ENCODE measurements at places on chromosomes 3 and 15.

DNA sequence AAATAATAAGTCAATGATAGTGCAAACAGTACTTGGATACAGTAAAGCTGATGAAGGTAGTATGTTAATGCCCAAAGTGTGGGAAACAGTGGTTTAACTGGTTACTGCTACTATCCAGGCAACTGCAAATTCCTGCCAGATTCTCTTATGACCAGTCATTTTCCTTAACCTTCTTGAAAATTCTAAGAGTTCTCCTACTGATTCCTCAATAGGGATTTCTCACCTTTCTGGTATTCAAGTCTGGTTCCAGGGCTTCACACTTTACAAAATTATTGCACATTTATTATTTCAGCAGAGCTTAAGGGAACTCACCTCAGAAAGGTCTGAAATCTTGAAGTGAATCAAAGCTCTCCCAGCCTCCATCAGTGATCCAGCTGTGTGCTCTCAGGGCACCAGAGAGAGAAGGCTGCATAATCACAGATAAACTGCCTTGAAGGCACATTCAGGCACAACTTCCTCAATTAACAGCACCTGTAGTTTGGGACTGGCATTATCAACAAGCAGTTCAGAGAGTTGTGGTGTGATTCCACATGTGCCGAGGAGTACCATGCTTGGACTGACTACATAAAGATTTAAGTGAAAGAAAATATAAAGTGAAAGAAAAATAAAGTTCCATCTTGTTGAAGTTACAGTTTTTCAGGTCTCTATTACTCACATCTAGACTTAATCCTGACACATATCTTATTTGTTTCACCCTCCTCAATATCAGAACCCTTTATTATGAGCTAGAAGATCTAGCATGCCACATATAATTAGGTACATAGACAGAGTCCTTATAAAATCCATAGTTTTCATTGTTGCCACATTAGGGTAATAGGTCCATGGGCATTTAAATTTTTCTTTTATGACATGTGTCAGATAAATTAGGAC is 59.5 kb upstream of the TIPARP start:
- no peak for DNase-seq

GRCh38 chr3:148997623-148998022 is 6.3 kb downstream of the GYG1 start:
- no peak for DNase-seq

DNA sequence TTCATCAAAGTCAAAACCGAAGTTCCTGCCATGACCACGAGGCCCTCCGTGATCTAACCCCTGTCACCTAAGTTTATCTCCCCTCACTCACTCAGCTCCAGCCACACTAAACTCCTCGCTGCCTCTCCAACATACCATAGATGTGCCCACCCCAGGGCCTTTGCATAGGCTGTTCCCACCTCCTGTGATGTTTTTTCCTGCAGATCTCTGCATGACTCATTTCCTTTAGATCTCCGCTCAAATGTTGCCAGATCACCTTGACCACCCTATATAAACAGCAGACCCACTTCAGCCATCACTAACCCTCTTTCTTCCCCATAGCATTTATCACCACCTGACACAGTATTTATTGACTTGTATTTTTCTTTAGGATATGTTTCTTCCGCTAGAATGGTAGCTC is 58.5 kb downstream of the HRH1 start:
- DNase-seq = no peak

GRCh38 chr3:139328356-139328755 is 15.5 kb upstream of the MRPS22 start:
- DNase-seq = no peak

DNA sequence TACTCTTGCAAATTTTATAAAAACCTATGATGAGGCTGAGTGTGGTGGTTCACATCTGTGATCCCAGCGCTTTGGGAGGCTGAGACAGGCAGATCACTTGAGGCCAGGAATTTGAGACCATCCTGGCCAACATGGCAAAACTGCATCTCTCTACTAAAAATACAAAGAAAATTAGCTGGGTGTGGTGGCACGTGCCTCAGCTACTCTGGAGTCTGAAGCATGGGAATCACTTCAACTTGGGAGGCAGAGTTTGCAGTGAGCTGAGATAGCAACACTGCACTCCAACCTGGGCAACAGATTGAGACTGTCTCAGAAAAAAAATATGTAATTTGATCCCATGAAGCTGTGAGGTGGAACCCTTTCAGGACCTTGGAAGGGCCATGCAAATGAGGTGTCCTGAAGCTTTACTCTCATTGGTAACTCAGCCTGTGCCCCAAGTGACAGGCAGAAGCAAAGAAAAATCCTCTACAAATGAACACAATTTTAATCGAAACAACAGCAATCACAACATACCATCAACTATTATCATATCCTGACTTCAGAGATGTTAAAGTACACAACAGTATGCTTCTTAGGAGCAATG is 84.6 kb upstream of the CDV3 start:
- DNase-seq = no peak

GRCh38 chr3:171982828-171983227 is 56.5 kb upstream of the FNDC3B start:
- no peak for DNase-seq

DNA sequence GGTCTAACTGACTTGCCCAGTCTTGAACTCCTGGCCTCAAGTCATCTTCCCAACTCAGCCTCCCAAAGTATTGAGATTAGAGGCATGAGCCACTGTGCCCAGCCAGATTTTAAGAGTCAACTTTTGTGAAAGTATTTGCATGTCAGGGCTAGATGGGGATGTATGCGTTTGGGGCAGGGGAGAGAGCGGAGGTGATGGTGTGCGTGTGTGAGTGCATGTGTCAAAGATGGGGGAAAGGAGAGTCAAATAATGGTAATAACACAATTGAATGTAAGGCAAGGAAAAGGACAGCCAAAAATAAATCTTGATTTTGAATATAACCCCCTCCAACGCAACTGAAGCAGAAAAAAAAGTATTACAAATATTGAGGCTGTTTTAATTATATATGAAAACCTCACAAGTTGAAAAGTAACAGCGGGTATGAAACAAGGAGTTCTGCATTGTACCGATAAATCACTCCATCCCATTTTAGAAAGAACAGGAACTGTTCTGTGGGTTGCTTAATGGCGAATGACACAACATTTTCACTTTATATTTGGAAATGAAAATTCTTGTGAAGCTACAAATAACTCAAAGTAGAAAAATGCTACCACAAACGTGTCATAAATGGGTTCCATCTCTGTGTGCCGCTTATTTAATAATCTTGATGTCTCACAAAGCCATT is 29.9 kb upstream of the LDHAL6B start:
- DNase-seq = no peak

DNA sequence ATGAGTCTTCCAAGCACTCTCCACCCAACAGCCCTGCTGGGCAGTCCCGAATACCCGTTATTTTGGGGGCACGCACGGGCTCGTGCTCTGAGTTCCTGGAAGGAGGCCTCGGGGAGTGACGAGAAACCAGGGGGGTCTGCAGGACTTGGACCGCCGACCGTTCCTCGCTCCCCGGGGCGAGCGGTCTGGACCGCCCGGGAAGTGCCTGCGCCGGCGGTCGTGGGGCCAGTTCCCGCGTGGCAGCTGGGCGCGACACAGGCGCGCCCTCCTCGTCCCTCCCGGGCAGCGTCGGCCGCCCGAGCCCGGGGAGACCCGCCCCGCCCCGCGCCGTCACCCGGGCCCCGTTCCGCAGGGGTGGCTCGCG is 387 bp downstream of the GNB4 start:
- DNase-seq = peak; percentile 44

GRCh38 chr15:20340931-20341661 is 200.5 kb downstream of the GOLGA6L6 start:
- peak; percentile 84 for DNase-seq

GRCh38 chr3:188779281-188779980 is 392.3 kb upstream of the TPRG1 start:
- DNase-seq = no peak

- no peak for DNase-seq
These were observed 15.7 kb downstream of the EMC4 start for GRCh38 chr15:34240537-34240936.

GRCh38 chr3:140376136-140376889 is 301.6 kb upstream of the TRIM42 start:
- DNase-seq = no peak

- DNase-seq = no peak
These were observed 208.7 kb downstream of the MBNL1 start for GRCh38 chr3:152477422-152477821.

DNA sequence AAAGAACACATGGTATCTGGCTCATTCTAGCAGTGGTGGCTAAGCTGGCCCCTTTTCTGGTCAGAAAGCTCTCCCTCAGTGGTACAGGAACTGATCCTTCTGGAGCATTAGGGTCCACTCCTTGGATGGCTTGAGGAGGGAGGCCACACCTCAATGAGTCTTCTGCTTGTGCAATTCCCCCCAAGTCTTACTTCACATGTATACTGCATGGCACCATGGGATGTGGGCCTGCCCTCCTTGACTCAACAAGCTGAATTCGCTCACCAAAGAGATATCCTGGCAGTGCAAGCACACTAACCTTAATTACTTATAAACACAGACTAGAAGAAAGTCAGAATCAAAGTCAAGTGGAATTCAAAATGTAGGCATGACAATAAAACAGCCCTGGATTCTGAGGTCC is 133.8 kb upstream of the SLC2A2 start:
- DNase-seq = no peak

DNA sequence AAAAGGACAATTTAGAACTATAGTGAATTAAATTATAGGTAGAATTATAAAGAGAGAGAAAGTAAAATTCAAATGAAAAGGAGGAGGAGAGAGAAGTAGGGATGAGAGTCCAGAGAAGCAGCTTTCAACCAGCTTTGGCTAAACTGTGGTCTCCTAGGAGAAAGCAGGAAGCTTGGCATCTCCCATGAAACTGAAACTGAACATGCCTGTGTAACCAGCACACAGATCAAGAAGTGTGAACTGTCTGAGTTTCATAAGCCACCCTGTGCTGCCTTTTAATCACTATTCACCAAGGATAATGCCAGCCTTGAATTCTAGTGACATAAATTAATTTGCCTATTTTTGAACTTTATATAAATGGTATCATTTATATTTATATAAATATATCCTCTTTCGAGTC is 128.5 kb downstream of the MYRIP start:
- no peak for DNase-seq

GRCh38 chr3:123719862-123720453 is 135.1 kb upstream of the HACD2 start:
- no peak for DNase-seq

DNA sequence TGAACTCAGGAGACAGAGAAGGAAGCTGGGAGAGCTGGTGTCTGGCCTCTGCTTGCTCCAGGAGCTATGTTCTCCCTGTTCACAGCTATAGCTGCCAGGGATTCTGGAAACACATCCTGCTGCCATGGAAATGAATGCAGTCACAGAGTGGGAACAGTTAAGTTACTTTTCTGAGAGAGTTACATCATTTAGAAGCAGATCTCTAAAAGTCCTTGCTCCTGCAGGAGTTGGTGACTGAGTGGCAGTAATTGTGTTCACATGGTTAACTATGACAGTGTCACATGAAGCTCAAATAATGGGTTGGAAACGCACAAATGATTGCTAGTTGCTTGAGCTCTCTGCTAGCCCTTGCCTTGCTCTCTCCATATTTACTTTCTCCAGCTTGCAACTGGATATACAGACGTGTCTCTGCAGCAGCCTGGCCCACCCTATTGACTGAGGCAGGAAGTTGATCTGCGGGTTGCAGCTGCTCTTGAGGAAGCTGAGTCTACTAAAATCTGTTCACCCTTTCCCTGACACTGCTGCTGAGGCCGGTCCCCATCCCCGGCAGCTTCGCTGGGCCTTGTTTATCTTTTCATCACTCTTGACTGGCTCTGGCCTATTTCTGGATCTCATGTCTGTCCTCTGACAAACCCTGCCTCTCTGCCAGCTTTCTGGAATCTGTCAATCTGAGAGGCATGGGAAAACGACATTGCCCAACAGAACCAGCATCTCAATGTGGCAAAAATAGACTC is 16.7 kb upstream of the ISLR start:
- no peak for DNase-seq

- DNase-seq = no peak
These were observed 55.0 kb downstream of the GLB1 start for GRCh38 chr3:33041909-33042308.

DNA sequence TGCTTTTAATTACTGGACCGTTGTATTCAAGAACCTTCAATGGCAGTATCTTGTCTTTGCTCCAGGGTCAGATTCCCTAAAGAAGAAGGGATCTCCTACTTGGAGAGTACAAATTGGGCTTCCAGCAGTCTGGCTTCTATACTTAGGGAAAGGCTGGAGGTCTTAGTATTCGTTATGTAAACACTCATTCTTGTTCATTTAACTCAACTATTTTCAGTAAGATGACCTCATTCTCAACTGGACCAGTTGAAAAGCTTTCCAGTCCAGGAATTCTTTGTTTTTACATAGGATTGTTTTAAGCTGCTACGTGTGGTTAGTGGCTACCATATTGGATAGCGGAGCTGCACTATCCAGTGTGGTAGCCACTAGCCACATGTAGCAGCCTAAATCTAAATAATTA is 4.6 kb downstream of the SENP5 start:
- peak; percentile 46 for DNase-seq

- DNase-seq = no peak
These were observed 16.3 kb downstream of the SV2B start for GRCh38 chr15:91116113-91117067.

DNA sequence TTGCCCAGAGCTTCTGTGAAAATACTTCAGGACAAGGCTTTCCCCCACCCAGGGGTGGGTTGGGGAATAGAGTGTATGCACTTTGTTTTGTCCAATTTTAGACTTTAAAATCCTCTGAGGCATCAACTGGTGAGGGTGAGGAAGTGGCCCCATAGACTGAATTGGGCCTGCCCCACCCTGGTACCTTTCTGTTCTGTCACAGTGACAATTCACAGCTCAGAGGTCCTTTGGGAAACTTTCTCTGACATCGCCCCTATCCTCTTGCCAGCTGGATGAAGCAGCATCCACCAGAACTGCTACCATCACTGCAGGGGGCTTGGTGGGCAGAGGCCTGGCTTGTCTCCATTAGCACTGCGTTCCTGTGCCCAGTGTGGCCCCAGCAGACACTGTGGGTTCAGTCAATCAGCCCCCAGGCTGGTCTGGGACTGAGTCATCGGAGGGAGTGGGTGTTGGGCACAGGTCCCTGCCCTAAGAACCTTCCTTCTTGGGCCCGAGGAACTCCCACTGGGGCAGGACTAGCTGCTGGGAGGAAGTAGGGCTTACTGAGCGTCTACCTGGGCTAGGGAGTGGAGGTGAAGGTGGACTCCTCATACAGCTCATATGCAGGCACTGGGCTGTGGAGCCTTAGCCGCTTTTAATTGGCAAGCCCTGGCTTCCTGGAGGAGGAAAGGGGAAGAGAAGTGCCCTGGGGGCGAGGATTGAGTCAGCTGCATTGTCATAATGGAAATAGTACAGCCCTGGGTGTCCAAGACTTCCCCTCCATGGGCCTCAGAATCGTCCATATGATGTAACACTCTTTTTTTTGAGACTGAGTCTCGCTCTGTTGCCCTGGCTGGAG is 1.5 kb upstream of the PPM1M start:
- DNase-seq = peak; percentile 62
